ENCODE measurements at places on chromosomes 2 and 18.

DNA sequence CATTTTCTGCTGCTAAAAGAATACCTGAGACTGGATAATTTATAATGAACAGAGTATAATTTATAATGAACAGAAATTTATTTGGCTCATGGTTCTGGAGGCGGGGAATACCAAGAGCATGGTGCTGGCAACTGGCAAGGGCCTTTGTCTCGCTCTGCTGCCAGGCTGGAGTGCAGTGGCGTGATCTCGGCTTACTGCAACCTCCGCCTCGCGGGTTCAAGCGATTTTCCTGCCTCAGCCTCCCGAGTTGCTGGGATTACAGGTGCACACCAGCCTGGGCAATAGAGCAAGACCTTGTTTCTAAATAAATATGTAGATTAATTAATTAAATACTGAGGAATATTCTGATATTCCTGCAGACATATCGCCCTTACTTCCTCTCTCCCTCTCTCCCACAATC is 1610.8 kb downstream of the SUCLG1 start:
- DNase-seq: no peak

DNA sequence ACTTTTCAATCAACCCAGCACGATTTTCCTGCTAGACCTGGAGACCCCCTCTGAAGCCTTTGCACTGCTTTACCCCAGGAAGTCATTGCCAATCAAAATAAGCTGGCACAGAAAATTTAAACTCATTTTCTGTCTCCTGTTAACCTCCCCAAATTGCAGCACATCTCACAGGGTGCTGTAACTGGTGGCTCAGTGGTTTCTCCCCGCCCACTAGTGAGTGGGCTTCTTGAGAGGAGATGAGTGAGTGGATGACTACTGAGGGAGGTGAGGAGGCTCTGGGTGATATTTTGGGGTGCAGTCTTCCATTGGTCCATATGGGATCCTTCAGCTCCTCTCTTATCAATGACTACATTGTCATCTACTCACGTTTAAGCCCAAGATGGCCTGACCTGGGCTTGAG is 239.8 kb upstream of the HS6ST1 start:
- no peak for DNase-seq

GRCh38 chr18:24446953-24447538 is 13.4 kb upstream of the HRH4 start:
- DNase-seq: no peak

DNA sequence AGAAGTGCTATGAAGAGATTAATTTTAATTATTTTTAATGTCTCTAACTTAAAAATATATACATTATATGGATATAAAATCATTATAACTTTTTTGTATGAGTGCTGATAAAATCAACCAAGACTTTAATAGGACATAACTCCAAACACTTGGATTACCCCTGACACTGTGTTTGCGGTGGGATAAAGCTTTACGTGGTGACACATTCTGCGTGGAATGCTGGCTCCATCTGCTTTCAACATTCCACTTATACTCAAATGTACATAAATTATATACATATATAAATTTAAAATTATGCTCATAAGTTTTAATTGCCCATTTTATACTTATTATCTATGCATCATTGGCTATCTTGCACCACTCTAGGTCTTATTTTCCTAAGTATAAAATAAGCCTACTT is 30.5 kb downstream of the LINC00305 start:
- no peak for DNase-seq

Measured in NCI-H748 treated with DMSO at 0.1 percent for 48 hours (cell line).